Thyroid gland (tissue), 4 donors: ENCODE measurements at places on chromosomes 6 and 20. TPM values are rescaled to one million over a fixed set of nuclear protein-coding genes. Genes with fewer than 3 reads are reported as not detected.
A peak's percentile ranks its signal among the peaks of the same experiment; 100 is the strongest.

HLA-DQB1 gene
- total RNA-seq, result 0.27 TPM

DNA sequence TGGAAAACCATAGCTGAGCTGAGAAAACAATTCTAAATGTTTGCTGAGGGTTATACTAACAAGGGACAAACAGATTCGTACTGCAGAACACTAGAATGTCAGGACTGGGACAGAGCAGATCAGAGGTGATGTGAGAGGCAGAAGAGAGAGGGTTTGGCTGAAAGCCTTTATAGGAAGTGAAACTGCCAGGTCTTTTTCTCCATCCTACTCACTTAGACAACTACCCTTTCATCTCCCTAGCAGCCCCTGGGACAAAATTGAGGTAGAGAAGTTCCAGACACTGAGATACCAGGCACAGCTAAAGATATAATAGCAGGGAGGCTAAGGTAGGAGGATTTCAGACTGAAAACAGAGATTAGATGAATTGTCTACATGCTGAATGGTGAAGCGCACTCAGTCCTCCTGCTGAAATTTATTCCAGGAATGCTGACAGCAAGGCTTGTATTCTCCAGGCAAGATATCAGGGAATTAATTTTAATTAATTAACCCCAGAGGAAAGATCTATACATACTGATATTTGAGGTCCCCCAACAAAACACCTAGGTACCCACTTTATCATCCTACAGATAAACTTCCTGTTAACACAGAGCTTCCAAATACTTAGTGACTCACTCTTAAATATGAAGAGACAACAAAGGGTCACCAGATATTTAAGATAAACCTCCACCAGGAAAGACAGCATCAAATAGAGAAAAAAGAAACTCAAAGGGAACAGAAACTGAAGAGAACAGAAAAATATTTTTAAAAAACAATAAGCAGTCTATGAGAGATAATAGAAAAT, 12.6 kb upstream of the EIF2S2 start:
- DNase-seq, result no peak

- no peak for DNase-seq
Observed at GRCh38 chr20:6697228-6697972, 70.1 kb upstream of the BMP2 start.

TOX2 gene
- total RNA-seq, result 4.8 TPM

- no peak for DNase-seq
Observed at GRCh38 chr6:29728173-29728874, 5.1 kb downstream of the HLA-F start.

PLAGL2 gene
- 7.4 TPM for total RNA-seq

GRCh38 chr6:129353067-129353466, 356.9 kb downstream of the ARHGAP18 start:
- DNase-seq, result peak; percentile 7

DNA sequence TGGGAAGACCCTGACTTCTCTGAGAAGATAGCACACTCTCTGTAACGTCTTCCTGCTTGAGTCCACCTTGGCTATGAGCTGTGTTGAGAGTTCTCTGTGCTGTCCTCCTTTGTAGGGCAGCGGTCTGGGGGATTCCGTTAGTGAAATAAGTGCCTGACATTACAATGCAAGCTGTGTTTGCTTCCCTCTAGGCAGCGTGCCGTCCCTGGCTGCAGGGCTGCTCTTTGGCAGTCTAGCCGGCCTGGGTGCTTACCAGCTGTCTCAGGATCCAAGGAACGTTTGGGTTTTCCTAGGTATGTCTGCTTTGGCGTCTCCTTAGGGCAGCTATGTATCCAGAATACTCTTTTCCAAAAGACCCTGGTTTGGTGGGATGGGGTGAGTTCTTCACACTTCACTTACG, 2.8 kb downstream of the TMEM14C start:
- no peak for DNase-seq

GRCh38 chr6:77334093-77334492, 129.2 kb downstream of the HTR1B start:
- DNase-seq, result no peak

RBM39 gene
- total RNA-seq, result 412 TPM

DNA sequence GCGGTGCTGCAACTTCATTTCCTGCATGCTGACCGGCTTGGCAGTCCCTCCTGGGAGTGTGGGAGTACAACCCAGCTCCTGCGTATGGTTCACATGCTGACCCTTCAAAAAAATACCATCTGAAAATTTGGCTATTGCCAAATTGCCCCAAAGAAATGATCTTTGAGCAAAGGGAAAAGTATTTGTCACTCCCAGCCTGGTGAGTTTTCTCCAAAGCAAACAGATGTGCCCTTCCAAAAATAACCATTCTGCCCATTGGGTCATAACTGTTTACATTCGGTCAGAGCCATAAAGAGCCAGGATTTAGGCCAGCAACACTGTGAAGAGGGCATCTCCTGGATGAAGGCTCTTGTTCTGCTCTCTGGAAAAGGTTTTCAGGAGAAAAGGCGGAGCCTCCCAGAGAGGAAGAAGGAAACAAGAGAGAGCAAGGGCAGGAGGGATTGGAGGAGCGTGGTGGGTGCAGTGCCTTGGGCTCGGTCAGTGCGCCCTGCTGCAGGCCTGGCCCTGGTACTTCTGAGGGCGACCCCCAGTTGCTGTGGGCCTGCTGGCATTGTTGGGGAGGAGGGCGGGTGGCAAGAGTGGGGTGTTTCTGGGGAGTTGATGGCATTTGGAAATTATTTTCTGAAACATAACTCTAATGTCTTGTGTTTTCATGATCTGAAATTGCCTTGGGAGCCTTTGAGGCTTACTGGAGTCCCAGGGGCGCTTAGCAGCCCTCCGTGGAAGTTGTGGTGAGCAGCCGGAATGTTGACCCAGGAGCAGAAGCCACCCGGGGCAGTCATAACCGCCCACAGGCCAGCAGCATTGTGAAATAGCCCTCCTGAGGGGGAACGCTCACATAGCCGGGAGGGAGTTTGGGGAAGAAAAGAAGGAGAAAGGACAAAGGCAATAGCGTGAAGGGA, 248.4 kb downstream of the MYLK4 start:
- DNase-seq, result no peak
